ENCODE measurements at places on chromosomes 5 and 9.
A peak's percentile ranks its signal among the peaks of the same experiment; 100 is the strongest.

- no peaks in the 10 kb centered on the region for H3K27me3 ChIP-seq
- H3K36me3 ChIP-seq: no peaks in the 10 kb centered on the region
- no peak for DNase-seq
- no peaks in the 10 kb centered on the region for H3K4me1 ChIP-seq
- H3K4me3 ChIP-seq: no peak overlapping the region
- H3K27ac ChIP-seq: no peak overlapping the region
Observed at GRCh38 chr9:129513282-129513681, 107.6 kb downstream of the C9orf50 start.

DNA sequence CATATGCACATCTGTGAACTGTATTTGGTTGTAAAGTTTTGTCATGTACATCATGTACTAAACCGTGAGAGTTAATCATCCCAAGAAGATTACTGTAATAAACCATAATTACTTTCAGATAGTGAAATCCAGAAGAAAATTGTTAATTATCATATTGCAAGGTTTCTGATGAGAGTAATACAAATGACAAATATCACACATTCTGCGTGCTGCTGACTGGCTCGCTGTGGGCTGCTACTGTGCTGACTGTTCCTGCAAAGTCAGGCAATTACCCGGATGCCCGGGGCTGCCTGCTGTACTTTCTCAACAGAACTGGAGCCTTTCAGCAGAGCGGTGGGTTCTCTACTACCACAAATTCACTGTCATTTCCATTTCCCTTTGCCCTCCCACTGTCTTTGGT, 68.3 kb downstream of the SMARCA2 start:
- H3K27ac ChIP-seq: no peak overlapping the region
- H3K36me3 ChIP-seq: peaks cover 68% of the 10 kb centered on the region
- H3K4me1 ChIP-seq: no peaks in the 10 kb centered on the region
- H3K4me3 ChIP-seq: no peak overlapping the region
- no peaks in the 10 kb centered on the region for H3K27me3 ChIP-seq

DNA sequence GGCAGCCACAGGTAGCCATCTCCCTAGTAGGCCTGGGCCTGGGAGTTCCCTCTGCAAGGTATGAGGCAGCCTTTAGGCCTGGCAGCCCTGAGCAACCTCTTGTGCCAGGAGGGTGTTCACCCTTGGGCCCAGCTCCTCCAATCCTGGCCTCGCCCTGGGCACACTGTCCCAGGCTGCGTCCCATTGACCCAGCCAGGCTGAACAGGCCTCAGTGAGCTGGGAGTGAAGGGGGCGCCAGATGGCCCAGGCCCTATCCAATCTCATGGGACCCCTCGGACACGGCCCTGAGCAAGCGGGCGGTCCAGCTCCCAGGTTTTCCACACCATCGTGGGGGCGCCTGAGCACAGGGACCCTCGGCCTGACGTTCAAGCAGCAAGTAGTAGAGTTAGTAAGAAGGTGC, 14.5 kb downstream of the SH3GLB2 start:
- H3K4me3 ChIP-seq: no peak overlapping the region
- H3K4me1 ChIP-seq: no peaks in the 10 kb centered on the region
- no peak for DNase-seq
- H3K27ac ChIP-seq: no peak overlapping the region

- H3K4me1 ChIP-seq: peaks cover 26% of the 10 kb centered on the region
- H3K27me3 ChIP-seq: no peaks in the 10 kb centered on the region
- peak overlapping the region; percentile 88 for H3K4me3 ChIP-seq
- DNase-seq: no peak
- peaks cover 26% of the 10 kb centered on the region for H3K36me3 ChIP-seq
- H3K27ac ChIP-seq: peak overlapping the region; percentile 74
Observed at GRCh38 chr5:95555553-95555952, 652 bp downstream of the ARSK start.

DNA sequence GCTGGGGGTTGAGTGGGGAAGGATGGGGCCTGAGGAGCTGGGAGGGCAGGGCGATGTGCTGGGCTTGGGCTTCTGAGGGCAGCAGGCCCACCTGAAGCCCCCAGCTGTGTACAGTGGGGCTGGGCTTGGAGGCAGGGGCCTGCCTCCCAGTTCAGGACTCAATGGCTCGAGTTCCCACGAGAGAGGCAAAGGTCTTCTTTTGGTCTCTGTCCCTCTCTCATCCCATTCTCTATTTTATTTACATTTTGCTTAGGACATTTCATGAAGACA, 180.6 kb downstream of the MACROH2A1 start:
- no peak overlapping the region for H3K27ac ChIP-seq
- no peak overlapping the region for H3K4me3 ChIP-seq
- H3K4me1 ChIP-seq: no peaks in the 10 kb centered on the region
- DNase-seq: no peak

GRCh38 chr5:161471211-161471950, 75.1 kb downstream of the GABRB2 start:
- no peaks in the 10 kb centered on the region for H3K4me1 ChIP-seq
- no peaks in the 10 kb centered on the region for H3K36me3 ChIP-seq
- no peak for DNase-seq
- H3K27me3 ChIP-seq: no peaks in the 10 kb centered on the region
- H3K27ac ChIP-seq: no peak overlapping the region

DNA sequence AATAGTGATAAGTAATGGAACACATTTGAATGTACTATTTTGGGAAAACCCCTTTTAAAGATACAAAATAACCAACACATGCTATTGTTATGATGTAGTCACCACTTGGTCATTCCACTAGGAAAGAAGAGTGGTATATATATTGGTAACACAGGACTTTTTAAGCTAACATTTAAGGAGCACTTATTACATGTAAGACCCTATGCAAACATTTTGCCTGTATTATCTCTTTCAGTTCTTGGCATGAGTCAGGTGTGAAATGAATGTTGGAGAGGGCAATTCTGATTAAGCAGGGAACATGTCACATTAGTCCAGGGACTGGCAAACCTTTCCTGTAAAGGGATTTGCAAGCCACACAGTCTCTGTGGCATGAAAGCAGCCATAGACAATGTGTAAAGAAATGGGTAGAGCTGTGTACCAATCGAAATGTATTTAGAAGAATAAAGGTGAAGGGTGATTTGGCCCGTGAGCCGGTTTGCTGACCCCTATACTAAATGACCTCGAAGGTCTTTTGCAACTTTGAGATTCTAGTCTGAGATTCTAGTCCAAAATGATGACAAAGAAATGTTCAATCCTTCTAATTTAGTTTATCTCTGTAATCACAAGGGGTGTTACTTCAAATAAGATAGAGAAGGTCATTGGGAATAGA, 15.3 kb downstream of the ABLIM3 start:
- peak overlapping the region; percentile 1 for H3K27ac ChIP-seq
- no peak for DNase-seq
- no peaks in the 10 kb centered on the region for H3K27me3 ChIP-seq
- no peaks in the 10 kb centered on the region for H3K36me3 ChIP-seq

DNA sequence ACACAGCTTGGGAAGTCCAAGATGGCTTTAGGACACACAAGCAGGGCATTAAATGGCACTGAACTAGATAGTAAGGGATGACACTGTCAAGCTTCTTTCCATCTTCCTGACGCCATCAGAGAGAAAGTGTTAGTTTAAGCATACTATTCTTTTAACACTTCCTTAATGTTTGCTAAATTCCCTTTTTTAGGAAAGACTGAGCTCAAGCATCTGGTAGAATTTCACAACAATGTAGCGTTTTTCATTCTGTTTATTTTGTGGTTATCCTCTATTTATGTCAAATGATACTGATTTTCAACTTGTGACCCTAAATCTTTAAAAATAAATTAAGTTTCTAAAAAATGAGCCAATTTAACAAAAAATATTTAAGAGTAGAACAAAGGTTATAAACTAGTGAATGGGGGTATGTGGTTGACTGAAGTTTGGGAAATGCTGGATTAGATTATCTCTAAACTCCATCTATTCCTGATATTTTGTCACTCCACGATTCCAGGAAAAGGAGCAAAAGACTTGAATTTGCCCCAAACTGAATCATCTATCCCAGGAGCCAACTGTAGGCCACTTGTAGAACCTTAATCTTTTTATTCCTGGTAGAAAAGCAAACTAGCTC, 147.4 kb upstream of the KLF9 start:
- H3K36me3 ChIP-seq: no peaks in the 10 kb centered on the region
- H3K4me3 ChIP-seq: no peak overlapping the region
- H3K4me1 ChIP-seq: peaks cover 12% of the 10 kb centered on the region
- DNase-seq: no peak
- H3K27me3 ChIP-seq: no peaks in the 10 kb centered on the region

- peak; percentile 32 for DNase-seq
- no peak overlapping the region for H3K4me3 ChIP-seq
- no peaks in the 10 kb centered on the region for H3K27me3 ChIP-seq
- no peaks in the 10 kb centered on the region for H3K36me3 ChIP-seq
- peaks cover 10% of the 10 kb centered on the region for H3K4me1 ChIP-seq
Observed at GRCh38 chr5:169651526-169651925, 14.5 kb downstream of the DOCK2 start.

DNA sequence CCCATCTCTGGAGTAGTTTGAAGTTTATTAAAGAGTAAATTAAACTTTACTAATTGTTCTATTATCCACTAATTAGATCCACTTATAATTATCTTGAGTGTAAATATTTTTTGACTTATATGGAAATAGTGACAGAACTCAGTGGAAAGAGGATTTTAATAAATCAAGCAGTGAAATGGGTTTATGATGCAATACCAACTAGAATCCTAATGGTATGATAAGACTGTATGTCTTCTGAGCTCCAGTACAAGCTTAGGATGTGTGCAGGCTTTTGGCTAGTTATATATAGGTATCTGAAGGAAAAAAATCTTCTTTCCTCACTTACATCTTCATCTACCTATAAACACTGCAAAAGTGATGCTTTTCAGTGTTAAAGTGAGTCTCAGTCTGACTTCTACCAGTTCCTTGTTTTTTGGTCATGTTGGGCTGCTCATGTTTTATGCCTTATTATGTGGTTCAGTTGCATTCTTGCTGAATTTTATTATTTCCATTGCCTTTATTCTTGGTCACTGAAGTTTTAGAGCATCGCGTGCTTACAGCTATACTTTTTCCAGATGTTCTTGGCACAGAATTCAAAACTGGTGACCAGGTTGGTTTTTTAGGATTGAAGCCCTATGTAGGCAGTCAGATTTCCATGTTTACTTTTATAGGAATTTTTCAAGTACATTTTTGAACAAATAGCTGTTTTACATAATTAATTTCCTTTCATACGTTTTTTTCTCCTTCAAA, 30.5 kb downstream of the XRCC4 start:
- no peaks in the 10 kb centered on the region for H3K27me3 ChIP-seq
- no peak overlapping the region for H3K4me3 ChIP-seq
- peaks cover 6% of the 10 kb centered on the region for H3K36me3 ChIP-seq
- no peak for DNase-seq
- no peak overlapping the region for H3K27ac ChIP-seq

GRCh38 chr9:8207596-8207995, 408.0 kb upstream of the DMAC1 start:
- no peaks in the 10 kb centered on the region for H3K27me3 ChIP-seq
- no peak overlapping the region for H3K27ac ChIP-seq
- no peak overlapping the region for H3K4me3 ChIP-seq
- no peak for DNase-seq

- H3K4me1 ChIP-seq: peaks cover 7% of the 10 kb centered on the region
- no peaks in the 10 kb centered on the region for H3K27me3 ChIP-seq
- no peak for DNase-seq
- H3K36me3 ChIP-seq: no peaks in the 10 kb centered on the region
Observed at GRCh38 chr5:179278119-179278518, 67.1 kb downstream of the ADAMTS2 start.

DNA sequence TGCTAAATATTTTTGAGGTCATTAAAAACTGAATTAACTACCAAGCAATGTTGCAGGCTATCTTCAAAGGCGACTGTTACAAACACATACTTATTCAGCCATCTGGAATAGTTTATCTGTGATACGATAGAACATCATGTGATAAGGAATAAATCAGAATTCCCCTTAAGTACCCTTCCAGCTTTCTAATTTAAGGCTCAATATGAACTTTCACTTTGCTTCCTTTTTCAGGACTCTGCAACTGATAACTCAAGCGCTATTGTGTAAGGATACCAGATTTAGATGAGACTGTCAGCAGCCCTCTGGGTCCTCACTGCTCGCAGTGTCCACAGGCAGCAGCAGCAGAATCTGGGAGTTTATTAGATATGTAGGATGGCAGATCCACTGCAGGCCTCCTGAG, 416.3 kb downstream of the SPATA31D1 start:
- H3K4me3 ChIP-seq: no peak overlapping the region
- H3K27ac ChIP-seq: no peak overlapping the region
- no peak for DNase-seq
- no peaks in the 10 kb centered on the region for H3K4me1 ChIP-seq
- H3K27me3 ChIP-seq: no peaks in the 10 kb centered on the region

DNA sequence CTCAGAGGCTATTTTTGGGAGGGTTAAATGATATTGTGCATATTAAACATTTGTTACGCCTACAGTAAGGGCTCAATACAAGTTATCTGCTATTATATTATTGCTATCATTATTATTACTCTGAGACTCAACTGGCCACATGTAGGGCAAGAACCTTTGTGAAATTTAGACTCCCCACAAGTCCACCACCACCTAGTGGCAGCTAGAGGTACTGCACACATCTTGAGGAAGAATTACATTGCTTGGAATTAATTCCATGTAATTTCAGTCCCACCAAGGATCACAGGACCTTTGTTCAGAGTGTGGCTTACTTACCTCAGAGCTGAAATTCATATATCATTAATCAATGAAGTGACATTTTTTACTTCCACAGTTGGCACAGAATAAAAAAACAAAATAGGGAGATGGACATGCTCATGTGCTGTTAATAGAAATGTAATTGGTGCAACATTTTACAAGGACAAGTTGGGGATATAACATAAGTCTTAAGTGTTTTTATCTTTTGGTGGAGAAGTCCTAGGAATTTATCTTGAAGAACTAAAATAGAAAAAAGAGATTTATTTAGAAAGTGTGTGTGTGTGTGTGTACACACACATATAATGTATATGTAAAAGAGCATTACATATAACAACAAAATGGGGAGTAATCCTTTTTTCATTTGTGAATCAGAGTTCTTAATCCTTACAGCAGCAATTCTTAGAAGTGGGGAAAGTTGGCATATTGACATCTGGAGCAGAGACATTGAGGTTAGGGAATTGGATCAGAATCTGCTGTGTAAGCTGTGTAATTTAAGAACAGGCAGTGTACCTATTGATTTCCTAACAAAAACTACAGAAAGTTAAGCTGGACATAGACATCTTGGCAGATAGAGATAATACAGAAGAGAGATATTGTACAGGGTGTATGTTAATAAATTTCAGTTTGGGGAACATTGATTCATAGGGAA, 11.2 kb downstream of the MSANTD3 start:
- H3K4me3 ChIP-seq: no peak overlapping the region
- peaks cover 5% of the 10 kb centered on the region for H3K4me1 ChIP-seq
- H3K27ac ChIP-seq: peak overlapping the region; percentile 66

- peaks cover 20% of the 10 kb centered on the region for H3K4me1 ChIP-seq
- H3K4me3 ChIP-seq: no peak overlapping the region
- H3K27me3 ChIP-seq: peaks cover 83% of the 10 kb centered on the region
- no peaks in the 10 kb centered on the region for H3K36me3 ChIP-seq
- no peak for DNase-seq
Observed at GRCh38 chr9:34588671-34589635, 571 bp downstream of the CNTFR start.
